ENCODE measurements at places on chromosomes 1 and 21. TPM values are rescaled to one million over a fixed set of nuclear protein-coding genes. Genes with fewer than 3 reads are reported as not detected.

The UBXN11 gene
- 34.1 TPM for total RNA-seq

The TAS1R3 gene
- total RNA-seq, result 0.19 TPM

The LCE1F gene
- not detected for total RNA-seq

The FBXO2 gene
- total RNA-seq, result 158 TPM

The AKR7A3 gene
- 3.7 TPM for total RNA-seq

The GPR37L1 gene
- 65.2 TPM for total RNA-seq

The MYBPH gene
- total RNA-seq, result 0.38 TPM

The FOXJ3 gene
- total RNA-seq, result 78.6 TPM

The CFAP45 gene
- total RNA-seq, result 1.5 TPM

The PTPN14 gene
- total RNA-seq, result 18.6 TPM

The ATP1A2 gene
- 618 TPM for total RNA-seq

The ECM1 gene
- total RNA-seq, result 15.0 TPM

All from dorsolateral prefrontal cortex (tissue), 122 donors.